ENCODE measurements at places on chromosomes 3 and 15.

GRCh38 chr15:101399431-101399830 lies 90.1 kb downstream of the PCSK6 start:
- no peak for DNase-seq

DNA sequence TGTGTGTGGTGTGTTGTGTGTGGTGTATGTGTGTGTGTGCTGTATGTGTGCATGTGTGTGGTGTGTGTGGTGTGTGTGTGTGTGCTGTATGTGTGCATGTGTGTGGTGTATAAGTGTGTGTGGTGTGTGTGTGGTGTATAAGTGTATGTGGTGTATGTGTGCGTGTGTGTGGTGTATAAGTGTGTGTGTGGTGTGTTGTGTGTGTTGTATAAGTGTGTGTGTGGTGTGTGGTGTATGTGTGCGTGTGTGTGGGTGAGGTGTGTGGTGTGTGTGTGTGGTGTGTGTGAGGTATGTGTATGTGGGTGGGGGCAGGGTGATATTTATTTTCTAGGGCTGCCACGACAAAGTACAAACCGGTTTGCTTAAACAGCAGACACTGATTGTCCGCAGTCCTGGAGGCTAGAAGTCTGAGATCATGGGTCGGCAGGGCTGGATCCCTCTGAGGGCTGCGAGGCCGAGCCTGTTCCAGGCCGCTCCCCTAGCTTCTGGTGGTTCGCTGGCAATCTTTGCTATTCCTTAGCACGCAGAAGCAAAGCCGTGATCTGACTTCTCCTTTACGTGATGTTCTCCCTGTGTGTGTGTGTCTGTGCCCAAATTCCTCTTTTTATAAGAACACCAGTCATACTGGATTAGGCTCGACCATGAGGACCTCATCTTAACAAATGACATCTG lies 160.2 kb downstream of the XXYLT1 start:
- no peak for DNase-seq

GRCh38 chr15:63256433-63257274 lies 20.8 kb upstream of the APH1B start:
- DNase-seq = no peak

DNA sequence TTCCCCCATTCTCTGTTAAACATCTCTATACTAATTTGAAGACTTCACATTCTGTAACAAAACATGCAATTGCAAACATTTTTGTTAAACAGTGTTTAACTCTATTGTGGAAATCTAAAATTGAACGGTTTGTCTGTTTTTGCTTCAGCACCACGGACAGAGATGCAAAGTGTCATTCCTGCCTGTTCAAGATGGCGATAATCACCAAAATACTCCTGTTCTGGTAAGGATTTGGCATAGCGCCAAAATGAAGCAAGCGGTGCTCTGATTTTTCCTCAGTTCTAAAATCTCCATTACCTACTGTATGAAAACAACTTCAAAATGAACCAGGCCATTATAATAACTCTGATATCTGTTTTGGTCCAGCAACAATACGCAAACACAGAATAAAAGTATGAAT lies 129.7 kb upstream of the TUSC7 start:
- no peak for DNase-seq

GRCh38 chr3:149599236-149599635 lies 58.6 kb downstream of the WWTR1 start:
- no peak for DNase-seq

DNA sequence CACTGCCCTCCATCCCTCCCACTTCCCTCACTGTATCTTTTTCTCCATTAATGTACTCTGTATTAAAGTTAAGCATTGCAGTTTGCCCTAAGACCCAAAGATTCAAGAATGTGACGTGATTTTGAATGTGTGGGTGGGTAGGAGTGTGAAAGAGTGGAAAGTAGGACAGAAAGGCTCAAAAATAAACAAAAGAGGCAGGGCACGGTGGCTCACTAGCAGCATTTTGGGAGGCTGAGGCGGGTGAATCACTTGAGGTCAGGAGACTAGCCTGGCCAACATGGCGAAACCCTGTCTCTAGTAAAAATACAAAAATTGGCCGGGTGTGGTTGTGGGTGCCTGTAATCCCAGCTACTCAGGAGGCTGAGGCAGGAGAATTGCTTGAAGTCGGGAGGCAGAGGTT lies 18.4 kb downstream of the TFRC start:
- no peak for DNase-seq

DNA sequence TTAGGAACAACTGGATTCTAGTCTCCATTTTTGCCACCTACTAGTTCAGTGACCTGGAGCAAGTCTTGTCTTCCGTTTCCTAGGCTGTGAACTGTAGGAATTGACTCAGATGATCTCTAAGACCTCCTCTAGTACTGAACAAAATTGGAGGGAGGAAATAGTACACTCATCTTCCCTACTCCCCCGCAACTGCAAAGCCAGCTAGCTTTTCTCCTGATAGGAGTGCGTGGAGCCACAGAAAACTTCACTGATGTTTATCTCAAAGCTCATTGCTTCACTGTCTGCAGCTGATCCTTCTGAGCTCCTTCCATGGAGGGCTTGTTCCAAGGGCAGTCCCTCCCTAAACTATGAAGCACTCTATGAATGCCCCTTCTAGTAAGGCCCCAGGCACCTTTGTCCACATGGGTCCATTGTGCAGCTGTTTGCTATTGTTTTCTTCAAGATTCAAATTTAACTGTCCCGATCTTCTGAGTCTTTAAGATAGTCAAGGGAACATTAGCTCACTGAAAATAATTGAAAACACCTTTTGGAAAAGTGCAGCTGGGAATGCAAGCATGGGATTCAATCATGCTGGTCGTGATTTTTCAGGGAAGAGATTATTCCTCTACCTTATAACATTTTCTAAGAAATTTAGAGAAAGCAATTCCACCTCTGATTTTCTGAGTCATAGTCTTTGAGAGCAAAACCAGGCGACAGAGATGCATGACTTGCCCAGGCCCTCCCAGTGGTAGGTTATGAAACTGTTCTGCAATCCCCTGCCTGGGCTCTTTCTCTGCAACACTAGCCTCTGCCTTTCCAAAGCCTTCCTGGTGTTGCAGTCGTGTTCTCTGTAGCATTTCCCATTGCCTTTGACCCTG lies 24.3 kb downstream of the FILIP1L start:
- no peak for DNase-seq

DNA sequence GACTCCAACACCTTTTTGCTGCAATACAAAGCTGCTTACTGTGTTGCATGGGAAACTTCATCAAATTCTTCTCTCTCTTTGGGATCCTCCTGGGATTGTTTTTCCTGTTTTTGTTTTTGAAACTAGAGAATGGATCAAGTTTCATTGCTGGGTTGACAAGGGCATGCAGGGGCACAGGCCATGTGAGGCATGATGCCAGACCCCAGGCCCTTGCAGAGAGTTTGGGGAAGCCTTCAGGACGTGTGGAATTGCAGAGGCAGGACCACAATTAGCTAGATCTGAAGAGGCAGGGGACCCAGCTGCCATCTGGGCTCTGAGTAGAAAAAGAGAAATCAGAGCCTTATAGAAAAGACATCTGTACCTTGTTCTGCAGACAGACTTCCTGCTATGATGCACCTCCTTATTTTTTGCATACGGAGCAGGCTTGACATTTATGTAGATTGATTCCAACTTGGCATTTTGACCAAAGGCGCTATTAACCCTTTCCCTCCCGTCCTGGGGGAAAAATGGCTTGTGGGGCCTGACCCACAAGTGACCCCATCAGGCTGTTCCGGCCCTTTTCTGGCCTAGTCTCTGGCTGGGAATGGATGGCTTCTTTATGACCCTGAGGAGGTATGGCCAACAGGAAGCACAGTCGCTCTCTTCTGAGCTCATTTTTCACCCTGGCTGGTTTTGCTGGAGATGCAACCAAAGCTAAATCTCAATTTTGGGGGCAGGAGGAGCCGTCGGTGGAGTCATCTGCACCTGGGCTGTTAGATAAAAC lies 44.3 kb upstream of the CHRNB4 start:
- no peak for DNase-seq

- DNase-seq = no peak
These were observed 80.4 kb upstream of the ZBTB20 start for GRCh38 chr3:115227461-115227860.

- DNase-seq = no peak
These were observed 52.1 kb upstream of the IL12A start for GRCh38 chr3:159936541-159936940.

DNA sequence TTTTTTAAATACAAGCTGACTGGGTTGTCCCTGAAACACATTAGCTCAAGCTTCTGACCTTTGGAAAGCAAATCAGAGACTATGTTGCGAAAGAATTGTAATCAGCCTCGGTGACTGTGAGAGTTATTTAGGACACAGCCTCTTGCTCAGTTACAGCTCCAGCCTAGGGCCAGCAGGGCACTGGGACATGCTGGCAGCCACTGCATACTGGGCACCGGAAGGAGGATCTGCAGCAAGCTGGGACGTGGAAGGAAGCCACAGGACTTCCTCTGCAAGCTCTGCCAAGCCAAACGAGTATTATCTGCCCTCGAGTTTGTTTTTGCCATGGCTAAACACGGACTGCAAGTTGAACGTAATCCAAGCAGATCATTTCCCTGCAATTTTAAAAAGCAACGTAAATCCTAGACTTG lies 24.4 kb upstream of the COPG1 start:
- no peak for DNase-seq

DNA sequence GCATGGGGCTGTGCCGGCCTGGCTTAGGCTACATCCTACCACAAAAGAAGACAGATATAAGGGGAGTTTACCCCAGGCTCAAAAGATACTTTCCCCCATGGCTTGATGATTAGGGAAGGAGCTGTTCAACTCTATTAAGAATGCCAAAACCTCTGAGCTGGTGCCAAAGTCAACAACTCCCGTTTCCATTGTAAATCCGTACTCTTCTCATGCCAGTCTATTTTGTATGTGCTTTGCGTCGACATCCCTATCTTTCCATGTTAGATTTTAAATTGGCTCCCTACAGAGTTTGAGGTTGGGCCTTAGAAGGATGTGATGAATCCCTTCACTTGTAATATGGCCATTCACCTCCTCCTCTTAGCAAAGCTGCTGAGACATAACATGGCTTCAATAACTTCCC lies 46.9 kb downstream of the RLBP1 start:
- no peak for DNase-seq

DNA sequence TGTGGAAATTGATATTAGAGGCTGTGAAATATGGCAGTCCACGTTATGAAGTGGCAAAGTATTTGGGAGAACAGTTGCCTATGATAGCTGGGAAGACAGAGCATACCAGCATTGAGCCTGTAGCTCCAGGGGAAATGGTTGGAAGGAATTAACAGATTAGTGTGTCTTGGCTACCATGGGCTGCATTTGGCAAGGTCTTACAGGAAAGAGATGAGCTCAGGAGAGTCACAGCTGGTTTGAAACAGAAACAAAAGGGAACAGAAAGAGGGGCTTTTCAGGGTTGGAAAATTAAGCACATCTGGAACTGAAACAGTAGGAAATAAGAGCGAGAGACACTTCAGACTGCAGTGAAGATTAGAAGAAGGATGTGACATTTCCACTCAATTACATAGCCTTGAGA lies 141.7 kb downstream of the FBLN2 start:
- DNase-seq = no peak

DNA sequence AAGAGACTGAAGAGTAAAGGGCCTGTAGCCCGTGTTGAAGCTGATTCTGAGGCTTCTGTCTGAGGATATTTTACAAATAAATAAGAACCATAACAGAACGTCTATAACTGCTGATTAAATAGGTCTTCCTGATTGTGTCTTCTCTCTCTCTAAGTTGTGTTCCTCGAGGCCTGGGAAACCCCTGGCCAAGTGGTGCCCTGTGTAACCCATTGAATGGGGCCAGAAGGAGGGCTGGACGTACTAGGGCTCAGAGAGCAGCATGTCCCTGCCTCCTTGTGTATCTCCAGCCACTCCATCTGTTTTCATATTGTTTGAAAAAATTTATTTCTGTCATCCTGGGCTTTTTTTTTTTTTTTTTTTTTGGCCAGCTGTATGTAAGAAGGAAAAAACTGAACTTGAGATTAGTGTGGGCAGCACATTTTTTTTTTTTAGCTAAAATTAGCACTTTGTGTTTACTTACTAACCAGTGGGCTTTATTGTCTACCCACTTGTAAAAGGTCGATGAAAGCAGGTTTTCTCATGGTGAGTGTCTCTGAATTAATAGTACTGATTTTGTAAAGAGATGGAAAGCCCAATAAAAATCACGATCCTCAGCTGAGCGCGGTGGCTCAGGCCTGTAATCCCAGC lies 10.7 kb downstream of the DHX30 start:
- no peak for DNase-seq

DNA sequence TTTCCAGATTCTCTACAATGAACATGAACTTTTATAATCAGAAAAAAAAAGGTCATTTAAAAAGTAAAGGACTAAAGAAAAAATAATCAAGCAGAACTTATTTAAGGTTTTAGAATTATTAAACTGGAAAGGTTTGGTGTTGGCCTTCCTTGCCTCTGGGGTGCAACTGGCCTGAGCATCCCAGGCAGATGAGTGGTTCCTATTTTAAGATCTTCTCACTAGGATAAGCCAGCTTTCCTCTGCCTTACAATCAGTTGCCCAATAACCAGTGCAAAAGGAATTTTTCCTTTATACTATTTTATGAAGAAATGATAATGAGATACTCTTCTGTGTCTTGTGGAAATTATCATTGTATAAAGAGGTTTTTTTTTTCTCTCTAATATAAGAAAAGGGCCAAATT lies 56.6 kb downstream of the SEC22A start:
- no peak for DNase-seq

- DNase-seq = no peak
These were observed 203.9 kb downstream of the TLE3 start for GRCh38 chr15:69893863-69894262.

GRCh38 chr15:41567862-41568261 lies 8.8 kb downstream of the TYRO3 start:
- DNase-seq = no peak
